ENCODE measurements at places on chromosomes 5 and 9.

GRCh38 chr5:72506158-72506549 is 1.1 kb downstream of the ZNF366 start:
- no peak for DNase-seq

DNA sequence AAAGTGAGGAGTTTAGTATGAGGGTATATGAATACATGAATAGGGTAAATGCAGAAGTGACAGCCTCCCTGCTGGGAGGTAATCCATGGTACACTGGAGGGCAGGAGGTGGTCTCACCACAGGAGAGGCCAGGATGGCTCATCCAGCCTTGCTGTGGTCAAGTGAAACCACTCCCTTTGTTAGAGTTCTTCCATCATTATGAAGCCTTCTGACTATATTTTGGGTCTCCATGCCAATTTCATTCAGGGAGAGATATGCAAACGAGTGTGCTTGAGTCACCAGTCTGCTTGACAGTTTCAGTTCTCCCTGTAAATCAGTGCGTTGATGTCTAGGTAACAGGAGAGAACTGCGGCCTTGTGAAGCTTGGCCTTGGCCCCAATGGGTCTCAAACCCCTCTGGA is 16.4 kb downstream of the PPP3R2 start:
- DNase-seq = no peak

GRCh38 chr5:113205323-113205722 is 228.7 kb downstream of the DCP2 start:
- no peak for DNase-seq

GRCh38 chr5:6365977-6366590 is 12.3 kb downstream of the MED10 start:
- no peak for DNase-seq

DNA sequence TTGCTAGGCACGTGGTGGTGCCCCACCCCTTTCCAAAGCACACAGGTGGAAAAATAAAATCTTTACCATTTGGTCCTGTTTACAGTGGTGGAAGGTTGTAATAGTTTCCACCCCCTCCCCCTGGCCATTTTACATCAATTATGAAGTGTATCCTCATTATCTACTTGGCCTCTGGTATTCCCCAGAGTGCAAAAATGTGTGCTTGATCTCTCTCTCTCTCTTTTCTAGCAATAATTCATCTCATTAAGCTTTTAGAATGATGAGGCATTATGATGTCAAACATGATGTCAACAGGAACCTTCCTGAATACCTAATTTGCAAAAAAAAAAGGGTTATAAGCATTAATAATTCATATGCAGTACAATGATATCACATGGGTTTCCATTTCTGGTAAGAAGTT is 3.1 kb downstream of the PDE8B start:
- no peak for DNase-seq

GRCh38 chr5:141747152-141748141 is 65.4 kb upstream of the ARAP3 start:
- peak; percentile 78 for DNase-seq
